Frontal cortex (tissue), 4 donors: ENCODE measurements at places on chromosomes 3 and 15.

- no peak for DNase-seq
Measured at GRCh38 chr3:10757021-10757820, 58.8 kb upstream of the SLC6A11 start.

DNA sequence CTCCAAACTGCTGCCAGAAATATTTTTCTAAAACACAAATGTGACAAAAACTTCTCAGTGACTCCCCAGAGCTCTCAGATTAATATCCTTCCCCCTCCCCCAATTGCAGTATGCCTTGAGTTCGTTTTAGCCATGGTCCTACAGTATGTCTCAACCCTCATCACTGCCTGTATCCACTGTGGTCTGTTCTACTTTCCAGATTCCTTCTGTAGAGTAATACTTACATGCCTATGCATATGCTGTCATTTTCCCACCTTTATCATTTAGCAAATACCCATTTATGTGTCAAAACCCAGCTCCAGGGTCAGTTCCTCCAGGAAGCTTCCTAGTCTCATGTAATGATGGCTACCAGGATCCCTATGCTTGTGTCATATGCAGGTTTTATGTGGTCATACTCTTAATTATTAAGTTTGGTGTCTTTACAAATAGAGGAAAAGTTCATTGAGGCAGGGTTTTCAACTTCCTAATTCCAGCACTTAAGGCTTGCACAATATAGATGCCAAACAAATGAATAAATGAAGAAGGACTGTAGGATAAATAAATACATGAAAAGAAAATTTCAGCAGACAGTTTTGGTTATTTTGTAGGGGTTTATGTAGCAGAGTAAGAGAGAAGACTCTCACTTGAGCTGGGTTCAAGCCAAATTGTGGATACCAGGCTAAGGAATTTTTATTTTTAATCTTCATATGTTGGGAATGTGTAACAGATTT lies 170.8 kb downstream of the ALCAM start:
- DNase-seq = no peak

DNA sequence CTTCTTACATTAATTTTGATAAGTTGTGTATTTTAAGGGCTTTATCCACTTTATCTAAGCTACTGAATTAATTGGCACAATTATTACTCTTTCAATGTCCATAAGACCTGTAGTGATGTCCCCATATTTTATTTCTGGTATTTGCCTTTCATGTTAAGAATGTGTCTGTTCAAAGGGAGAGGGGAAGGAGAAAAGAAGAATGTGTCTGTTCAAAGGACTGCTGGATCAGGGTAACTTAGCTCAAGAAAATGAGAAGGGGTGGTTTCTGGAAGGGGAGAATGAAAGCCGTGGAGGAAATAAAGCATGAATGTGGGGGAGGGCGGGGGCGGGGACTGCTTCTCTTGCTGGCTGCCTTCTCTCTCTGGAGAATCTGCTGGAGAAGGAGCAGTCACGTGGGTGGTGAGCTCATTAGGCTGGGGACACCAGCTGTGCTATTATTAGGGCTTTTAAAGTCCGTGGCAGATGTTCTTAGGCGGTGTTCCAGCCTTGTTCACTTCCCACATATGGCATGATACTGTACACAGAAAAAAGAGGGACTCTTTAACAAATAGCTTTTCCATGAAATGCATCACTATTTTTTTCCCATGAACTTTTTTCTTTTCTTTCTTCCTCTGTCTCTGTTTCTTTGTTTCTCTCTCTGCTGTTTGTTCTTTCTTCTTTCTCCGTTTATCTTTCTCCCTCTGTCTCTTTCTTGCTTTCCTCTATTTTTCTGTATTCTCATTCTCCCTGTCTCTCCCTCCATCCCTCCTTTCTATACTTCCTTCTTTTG lies 63.7 kb upstream of the ULK4 start:
- DNase-seq = peak; percentile 63

DNA sequence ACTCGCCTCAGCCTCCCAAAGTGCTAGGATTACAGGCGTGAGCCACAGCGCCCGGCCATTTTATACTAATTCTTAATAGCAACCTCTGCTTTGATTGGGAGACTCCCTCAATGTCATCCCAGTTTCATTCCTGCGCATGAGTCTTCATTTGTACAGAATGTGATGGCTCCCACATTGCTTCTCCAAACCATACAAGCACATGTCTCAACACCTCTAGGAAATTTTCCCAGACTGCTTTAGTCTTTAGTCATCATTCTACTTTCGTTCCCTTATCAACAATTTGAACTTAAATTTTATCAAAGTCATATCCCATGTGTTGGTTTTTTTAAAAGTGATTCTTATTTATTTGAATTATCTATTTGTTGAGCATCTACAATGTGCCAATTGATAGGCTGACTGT lies 58.1 kb downstream of the SNX4 start:
- no peak for DNase-seq

GRCh38 chr15:79657722-79658121 lies 225.6 kb downstream of the MINAR1 start:
- DNase-seq = no peak

DNA sequence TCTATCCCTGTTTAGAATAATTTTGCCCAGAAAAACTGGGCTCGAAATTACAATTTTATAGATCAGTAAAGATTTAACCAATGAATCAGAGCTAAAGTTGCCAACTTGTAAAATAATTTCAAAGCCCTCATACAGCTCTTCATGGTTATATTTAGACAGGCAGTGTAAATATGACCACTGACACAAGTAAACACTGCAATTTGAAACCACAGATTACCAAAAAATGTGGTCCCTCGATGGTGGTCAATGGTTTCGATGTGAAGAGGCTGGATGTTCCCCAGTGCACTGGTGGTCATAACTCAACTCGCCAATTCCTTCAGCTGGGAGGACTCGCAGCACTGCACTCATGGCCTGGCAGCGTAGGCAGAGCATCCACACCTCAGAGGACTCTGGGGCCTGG lies 28.6 kb downstream of the LRTM1 start:
- no peak for DNase-seq

DNA sequence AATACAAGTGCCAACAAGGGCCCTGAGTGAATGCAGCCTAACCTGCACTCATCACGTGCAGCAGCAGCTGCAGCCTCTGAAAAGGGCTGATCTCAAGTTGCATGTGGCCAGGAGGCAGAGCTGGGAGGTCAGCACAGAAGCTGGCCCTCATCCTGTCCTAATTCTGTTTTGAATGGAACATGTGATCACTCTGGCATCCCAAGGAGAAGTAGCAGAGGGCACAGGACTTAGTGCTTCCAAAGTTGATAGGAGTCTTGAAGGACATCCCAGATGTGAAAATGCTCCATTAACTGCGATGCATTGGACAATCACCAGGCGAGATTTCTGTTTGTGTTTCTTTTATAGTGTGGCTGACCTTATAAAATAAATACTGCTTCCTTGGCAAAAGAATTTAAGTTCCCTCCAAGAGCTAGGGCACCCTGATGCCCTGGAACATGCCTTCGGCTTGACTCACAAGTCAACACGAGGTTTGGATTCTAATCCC lies 31.6 kb upstream of the STAG1 start:
- DNase-seq = no peak

DNA sequence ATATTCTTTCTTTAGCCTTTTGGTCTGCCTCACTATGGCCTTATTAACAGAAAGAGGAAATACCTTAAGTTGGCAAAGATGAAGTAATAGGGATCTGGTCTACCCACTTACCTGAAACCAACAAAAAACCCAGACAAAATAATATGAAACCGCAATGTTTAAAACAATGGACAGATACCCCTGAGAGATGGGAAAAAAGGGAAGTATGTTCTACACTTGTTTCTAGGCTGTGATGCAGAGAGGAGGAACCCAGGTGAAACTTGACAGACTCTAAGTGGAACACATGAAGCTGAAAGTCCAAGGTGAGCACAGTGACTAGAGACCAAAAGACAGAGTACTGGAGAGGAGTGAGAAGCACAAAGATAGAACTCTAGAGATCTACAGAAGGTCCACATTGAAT lies 78.4 kb downstream of the NR2E3 start:
- no peak for DNase-seq

GRCh38 chr3:128496602-128497304 lies 3.8 kb upstream of the GATA2 start:
- DNase-seq = no peak

DNA sequence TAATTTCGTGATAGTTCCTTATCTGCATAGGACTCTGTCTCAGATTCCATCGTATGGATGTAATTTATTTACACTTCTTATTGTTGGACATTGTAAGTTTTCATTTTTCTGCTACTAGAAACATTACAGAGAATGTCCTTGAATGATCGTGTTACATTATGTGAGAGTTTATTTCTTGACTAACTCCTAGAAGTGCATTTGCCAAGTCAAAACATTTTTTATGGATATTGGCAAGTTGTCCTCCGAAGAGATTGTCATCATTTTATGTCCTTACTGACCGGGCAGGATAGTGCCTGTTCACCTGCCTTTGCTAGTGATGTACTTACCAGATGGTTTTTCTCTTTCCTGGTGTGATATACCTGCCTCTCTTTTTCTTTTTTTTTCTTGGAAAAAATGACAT lies 13.4 kb downstream of the ASB7 start:
- DNase-seq = no peak

- peak; percentile 20 for DNase-seq
Measured at GRCh38 chr3:196287090-196287439, 461 bp downstream of the PCYT1A start.

GRCh38 chr3:133112666-133113065 lies 74.5 kb downstream of the TMEM108 start:
- no peak for DNase-seq
